ENCODE measurements at places on chromosomes 5 and 9.
A peak's percentile ranks its signal among the peaks of the same experiment; 100 is the strongest.

DNA sequence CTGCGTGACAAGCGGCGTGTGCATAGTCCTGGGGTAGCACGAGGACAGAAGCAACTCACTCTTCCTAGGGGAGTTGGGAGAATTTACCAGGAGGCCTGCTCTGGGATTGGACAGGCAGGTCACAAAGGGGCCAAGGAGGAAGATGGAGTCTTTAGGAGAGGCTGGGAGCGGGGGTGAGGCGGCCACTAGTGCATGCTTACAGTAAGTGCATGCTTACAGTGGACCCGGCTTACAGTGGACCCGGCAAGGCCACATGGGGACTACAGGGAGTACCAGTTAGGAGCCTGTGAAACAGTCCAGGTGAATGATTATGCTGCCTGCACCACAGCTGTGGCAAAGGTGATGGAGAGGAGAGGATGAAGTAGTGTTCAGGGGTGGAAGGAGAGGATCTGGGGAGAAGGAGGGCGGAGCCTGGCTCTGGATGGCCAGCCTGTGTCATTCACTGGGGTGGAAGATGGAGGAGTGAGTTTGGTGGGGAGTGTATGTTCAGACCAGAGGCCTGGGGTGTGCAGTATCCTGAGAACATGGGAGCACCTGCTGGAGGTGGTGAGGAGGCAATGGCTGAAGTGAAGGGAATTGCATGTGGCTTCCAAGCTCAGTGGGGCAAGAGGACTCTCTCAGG is 78.7 kb downstream of the CRB2 start:
- no peak for DNase-seq

- no peak for DNase-seq
These were observed 98.8 kb downstream of the GCNT1 start for GRCh38 chr9:76557674-76558225.

DNA sequence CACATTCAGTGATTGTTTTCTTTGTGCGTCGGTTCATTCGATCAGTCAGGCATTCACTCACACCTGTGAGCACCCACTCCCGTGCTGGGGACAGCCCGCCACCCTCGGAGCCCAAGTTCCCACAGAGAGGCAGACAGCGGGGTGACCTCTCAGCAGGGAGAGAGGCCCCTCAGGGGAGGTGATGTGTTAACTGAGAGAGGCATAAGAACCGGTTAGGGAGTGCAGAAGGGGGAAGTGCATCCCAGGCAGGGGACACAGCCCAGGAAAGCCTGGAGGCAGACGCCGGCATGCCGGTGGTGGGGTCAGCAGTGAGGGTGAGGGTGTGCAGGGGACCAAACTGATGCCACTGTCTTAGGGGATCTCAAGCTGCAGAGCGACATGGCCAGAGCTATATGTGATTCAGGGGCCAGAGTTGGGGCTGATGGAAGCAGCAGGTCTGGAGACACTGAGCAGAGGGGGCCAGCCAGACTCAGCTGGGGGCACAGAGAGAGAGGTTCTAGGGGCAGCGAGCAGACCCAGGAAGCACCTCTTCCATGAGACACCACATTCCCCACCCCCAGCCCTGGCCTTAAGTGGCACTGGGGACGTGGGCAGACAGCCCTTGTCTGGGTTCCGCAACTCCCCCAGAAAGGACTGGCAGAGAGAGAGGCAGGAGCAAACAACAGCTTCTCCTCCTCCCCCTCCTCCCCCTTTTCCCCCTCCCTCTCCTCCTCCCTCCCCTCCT is 35.9 kb downstream of the HK3 start:
- no peak for DNase-seq

DNA sequence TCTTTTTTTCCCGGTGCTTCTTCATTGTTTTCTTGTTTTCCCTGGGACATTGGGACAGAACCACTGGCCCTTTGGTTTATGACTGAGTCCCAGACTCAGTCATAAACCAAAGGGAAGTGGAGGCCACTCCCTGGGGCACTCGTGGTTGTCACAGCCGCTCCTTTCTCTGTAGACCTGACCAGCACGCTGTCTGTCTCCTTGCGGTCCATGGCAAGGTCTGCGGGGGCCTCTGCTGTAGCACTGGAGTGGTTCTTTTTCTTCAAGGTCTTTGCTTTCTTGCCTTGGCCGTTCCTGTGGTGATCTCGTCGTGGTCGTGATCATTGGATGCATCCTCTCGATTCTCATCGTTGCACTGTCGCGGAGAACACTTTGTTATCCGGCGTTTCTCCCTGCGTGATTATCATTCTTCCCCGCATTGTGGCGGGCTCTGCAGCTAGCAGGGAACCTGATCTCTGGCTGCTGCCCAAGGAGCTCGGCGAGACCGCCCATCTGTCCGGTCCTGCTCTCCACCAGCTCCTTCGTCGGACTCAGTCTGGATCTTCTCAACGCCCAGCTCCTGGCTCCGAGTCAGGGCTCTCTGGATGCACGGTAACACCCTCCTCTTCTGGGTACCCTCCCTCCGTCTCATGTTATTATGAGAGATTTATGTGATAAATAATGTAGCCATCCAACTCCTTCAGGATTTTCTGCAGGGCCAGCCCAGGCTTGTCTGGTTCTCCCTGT is 43.5 kb upstream of the MPDZ start:
- no peak for DNase-seq

DNA sequence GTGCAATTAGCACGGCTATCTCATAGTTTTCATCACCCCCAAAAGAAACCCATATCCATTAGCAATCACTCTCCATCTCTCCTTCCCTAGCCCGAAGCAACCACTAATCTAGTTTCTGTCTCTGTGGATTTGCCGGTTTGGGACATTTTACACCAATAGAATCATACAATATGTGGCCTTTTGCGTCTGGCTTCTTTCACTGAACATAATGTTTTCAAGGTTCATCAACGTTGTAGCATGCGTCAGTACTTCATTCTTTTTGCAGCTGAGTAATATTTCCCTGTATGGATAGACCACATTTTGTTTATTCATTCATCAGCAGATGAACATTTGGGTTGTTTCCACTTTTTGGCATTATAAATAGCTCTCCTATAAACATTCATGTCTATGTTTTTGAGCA is 75.4 kb upstream of the TBC1D2 start:
- peak; percentile 57 for DNase-seq

- peak; percentile 13 for DNase-seq
These were observed 127.0 kb upstream of the PALM2AKAP2 start for GRCh38 chr9:109652971-109653370.

GRCh38 chr5:101102506-101102905 is 199.4 kb upstream of the ST8SIA4 start:
- no peak for DNase-seq

- no peak for DNase-seq
These were observed 77.4 kb downstream of the C7 start for GRCh38 chr5:40986666-40987065.

DNA sequence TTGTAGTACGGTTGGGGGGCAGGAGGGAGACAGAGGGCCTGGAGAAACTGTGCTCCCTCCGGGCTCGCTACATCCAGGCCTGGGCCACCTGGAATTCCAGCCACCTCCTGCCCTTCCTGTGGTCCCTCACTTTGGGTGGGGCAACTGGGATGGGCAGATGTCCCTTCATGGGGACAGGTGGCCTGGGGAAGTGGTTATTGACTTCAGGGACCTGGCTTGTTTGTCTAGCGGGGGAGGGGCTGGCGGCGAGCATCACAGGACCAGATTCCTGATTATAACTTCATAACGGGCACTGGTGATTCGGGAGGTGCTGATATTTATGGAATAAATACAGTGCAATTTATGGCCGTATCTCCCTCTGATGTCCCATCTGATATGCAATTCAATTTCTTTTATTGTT is 20.1 kb upstream of the LAMC3 start:
- no peak for DNase-seq

All from AG09309 (cell line).